Stimulated activated CD8-positive, alpha-beta memory T cell treated with anti-CD3 and anti-CD28 coated beads, Interleukin-4, amount 100 ng/mL, for 4 hours (primary cell): ENCODE measurements at places on chromosomes 4 and X.

DNA sequence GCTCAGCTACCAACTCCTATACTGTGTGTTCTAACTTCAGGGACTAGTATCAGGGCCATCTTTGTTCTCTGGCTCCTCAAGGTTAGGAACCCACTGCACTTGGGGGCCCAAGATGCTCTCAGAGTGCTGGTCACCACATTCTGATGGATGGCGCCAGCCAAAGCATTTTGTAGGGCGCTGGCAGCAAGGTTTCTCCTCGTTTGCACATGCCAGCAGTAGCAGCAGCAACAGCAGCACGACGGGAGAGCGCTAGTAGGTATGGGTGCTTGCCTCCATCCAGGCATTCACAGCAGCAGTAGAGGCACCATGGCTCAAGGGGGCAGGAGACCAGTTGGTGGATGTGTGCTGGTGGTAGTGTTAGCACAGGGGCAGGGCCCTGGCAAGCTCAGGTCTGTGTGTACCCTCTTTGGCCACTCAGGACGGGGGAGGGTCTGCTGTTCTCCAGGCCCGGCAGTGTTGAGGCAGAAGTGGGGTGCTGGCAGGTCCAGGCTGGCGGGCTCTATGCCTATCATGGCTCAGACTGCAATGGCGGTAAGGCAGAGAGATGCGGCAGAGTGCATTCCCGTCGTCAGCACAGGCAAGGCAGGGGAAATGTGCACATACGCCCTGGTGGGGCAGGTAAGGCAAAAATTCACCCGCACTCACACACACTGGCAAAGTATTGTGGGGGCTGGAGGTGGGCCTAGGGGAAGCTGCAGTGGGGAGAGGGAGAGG lies 56.6 kb downstream of the SERPINA7 start:
- no peak for DNase-seq

- DNase-seq: no peak
Observed at GRCh38 chrX:7154041-7154597, 6.2 kb upstream of the PUDP start.

DNA sequence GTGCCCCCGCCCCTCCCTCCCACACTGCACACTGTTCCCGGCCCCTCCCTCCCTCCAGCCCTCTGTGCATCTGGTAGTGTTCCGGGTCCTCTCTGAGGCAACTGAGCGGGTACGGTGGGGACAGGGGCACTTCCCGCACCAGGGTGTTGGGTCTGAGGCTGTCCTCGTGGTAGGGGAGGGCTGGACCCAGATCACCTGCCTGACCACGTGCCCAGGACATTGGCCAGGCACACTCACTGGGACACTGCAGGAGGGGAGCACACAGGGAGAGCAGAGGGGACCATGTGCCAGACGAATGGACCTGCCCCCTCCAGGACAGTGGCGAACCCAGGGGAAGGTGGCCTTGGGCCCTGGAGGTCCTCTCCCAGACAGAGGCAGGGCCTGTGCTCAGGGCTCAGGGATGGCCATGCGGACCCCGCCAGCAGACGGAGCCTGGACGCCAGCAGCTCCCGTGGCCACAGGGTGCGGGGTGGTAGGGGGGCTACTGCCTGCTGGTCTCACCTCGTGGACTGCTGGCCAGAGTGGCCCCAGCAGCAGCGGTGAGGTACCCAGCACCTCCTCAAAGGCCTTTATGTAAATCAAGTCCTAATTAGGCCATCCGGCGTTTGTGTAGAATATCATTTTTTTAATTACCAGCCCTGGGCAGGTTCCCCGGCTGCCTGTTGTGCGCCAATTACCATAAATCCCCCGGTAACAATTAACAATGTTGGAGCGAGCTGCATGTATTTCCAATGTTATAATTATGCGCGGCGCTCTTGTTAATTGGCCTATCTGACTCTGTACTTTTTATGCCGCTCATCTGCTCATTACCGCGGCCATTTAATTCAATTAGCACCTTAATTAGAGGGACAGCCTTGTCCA lies 106.9 kb downstream of the FAM53A start:
- DNase-seq: no peak

DNA sequence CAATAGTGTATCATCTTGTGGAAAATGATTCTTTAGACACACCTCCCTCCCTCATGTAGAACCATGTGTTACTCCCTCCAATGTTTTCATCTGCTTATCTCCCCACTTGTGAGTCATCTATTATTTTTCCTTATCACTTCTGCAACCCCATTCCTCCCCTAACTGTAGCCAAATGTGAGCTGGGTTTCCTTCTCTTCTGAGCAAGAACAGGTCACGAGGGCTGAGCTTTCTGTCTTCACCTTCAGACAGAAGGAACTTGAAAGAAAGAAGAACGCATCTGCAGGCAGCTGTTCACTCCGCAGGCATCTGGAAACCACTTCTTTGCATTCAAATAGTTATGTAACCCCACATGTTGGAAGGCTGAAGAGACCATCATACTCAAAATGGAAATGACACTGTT lies 1.8 kb downstream of the PPP1R2C start:
- no peak for DNase-seq

GRCh38 chr4:76341063-76341462 lies 34.5 kb downstream of the STBD1 start:
- DNase-seq: no peak

- no peak for DNase-seq
Observed at GRCh38 chr4:66804979-66805378, 740.3 kb downstream of the CENPC start.
